ENCODE measurements at places on chromosomes 2 and 18.

DNA sequence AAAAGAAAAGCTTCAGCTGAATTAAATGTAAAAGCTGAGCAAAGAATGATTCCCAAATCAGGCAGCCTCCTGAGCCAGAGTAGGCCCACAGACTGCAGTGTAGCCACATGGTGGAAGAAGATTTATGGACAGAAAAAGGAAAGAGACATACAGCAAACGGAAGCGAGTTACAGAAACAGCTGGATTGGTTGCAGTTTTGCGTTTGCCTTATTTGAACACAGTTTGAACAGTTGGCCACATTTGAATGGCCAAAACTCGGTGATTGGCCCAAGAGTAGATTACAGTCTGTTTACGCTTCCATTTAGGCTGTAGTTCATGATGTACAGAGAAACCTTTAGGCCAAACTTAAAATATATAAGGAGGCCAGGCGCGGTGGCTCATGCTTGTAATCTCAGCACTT, 35.1 kb downstream of the SH2D6 start:
- DNase-seq: no peak

DNA sequence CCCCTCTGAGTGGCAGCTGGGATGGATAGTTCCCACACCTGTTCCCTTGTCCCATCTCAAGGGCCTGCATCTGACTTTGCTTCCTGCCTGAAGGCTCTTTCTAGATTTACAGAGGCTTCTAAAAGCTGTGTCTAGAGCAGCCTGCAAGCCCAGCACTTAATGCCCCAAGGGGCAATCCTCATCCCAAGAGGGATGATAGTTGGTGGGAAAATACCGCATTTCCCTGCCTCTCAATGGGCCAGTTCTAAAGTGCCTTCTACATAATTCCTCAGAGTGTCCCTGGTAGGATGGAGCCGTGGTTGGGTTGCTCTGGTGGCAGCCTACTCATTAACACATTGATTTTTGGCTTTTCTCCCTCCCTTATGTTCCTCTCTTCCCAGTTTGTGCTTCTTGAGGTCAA, 29.5 kb downstream of the LAMA3 start:
- no peak for DNase-seq

GRCh38 chr18:75777630-75778029, 350.1 kb upstream of the SMIM21 start:
- DNase-seq: no peak

DNA sequence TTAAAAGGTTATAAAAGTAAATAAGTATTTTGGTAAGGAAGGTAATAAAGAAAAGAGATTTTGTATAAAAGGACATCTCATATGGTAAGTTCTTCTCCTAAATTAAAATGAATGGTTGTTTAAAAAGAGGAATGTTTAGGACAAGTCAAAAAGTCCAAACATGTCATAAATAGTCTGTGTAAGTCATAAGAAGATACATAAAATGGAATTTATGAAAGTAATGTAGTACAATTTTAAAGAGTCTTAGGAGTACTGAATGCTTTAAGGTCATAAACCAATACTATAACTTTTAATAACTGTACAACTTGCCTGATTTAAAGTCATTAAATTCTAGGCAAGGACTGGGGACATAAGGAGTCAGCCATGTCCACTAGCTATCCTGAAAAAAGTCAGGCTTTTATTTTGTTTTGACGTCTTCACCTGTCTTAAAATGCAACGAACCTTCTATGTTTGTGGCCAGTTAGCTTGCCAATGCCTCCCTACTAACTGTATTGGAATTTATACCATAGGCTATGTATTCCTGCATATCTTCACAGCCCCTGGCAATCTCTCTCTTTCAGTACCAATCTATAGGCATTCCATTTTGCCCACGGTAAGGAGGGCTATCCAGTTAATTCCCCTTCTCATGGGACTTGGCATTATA, 312.3 kb upstream of the LRRTM4 start:
- no peak for DNase-seq

- DNase-seq: no peak
Measured at GRCh38 chr18:74630804-74631203, 33.1 kb downstream of the ZNF407 start.

- DNase-seq: no peak
Measured at GRCh38 chr2:240600451-240600961, 14.0 kb downstream of the CAPN10 start.

- no peak for DNase-seq
Measured at GRCh38 chr2:73225513-73226360, 7.3 kb downstream of the PRADC1 start.

GRCh38 chr2:19174176-19174575, 184.2 kb downstream of the OSR1 start:
- DNase-seq: no peak

DNA sequence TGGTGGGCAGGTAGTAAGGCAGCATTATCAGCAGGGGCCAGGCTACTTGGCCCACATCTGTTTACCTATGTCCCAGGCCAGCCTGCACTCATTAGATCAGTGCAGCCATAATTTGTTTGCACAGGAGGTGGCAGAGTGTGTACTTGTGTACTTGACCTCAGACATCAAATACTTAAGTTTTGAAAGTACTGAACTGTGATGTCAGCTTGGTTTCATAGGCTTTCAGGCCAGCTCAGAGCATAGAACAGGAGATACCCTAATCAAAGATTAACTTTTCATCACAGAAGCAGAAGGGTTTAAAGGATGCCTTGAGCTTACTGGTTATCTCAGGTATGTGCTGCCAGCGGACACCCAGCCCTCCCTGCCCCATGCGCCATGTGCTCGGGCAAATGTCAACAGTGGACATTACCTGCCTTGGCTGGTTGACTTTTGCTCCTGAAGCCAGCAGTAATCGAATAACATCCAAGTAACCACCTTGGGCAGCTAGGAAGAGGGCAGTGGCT, 33.2 kb downstream of the ANKRD29 start:
- no peak for DNase-seq

GRCh38 chr2:78063246-78064020, 541.3 kb upstream of the LRRTM4 start:
- no peak for DNase-seq

GRCh38 chr18:48200631-48201336, 208.4 kb downstream of the ZBTB7C start:
- no peak for DNase-seq

DNA sequence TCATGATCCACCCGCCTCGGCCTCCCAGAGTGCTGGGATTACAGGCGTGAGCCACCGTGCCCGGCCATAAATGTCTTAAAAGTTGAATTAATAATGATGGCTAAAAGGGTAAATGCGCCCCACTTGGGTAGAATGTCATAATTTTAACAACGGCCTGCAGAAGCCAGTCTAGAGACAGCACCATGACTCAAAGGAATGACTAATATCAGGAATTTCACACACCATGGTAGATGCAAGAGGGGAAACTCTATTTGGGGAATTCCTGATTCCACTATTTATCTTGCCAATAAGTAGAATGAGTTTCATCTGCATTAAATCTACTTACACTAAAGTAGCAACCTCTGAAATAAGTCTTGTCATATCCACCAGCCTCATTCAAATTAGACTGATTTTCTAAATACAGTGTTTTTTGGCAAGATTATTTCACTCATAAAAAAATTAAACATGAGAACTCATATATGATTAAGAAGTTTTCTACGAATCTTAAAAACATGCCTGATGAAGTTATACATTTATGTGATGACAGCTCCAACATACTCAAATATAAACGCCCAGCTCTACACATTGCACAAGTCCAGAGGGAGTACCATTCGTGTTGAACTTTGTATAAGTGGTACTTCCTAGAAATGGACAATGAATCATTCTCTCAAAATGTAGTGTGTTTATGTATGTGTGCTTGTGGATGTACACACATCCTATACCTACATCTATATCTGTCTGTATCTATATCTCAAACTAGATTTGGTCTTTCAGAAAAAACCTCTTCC, 309.7 kb downstream of the IRS1 start:
- DNase-seq: no peak

GRCh38 chr2:29655391-29656086, 265.8 kb downstream of the ALK start:
- DNase-seq: no peak

- no peak for DNase-seq
Measured at GRCh38 chr2:101795033-101795432, 97.5 kb downstream of the MAP4K4 start.

DNA sequence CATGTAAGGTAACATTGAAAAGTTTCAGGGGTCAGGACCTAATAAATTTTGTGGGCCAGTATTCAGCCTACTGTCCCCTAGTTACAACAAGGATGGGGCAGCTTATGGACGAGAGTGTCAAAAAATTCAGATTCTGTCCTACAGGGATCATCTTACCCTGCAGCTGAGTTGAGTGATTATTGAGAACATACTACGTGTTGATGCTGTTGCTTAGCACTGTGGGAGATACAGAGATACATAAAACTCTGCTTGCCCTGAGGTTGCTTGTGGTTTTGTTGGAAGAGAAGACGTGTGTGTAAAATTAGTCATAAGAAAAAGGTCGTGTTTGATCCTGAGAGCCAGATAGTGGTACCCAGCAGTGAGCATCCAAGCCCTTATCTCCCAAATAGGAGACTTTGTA, 253.2 kb downstream of the NEDD4L start:
- no peak for DNase-seq

DNA sequence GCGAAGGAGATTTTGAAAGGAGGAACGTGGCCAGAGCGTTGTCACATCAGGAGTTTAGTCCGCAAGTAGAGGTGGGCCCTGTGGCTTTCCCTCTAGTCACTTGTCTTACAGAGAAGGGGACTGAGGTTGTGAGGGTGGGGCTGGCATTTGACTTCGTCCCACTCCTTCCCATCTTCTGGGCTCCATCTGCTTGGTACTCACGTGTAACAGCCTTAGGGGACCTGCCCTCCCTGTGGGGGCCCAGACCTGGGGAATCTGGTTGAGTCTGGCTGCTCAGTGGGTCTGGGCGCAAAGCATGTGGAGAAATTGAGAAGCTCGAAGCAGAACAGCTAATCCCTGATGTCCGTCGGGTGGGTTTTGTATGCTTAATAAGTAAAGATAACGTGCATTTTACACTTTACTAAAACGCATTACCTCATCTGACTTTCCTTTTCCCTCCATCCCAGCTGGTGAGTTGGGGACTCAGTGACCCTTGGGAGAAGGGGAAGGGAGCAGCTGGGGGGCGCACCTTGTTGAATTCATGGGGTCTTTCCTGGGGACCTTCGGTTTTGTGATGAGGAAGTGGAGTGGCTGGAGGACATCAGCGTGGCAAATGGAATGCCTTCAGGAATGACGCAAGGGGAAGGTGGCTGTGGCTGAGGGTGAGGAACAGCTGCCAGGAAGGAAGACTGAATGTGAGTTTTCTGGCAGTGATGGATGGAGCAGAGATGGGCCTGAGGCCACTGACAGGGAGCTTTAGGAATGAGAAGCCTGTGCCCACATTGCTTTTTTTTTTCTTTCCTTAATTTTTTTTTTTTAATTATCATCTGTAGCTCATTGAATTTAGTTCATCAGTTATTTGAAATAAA, 44.8 kb downstream of the ASAP2 start:
- no peak for DNase-seq

DNA sequence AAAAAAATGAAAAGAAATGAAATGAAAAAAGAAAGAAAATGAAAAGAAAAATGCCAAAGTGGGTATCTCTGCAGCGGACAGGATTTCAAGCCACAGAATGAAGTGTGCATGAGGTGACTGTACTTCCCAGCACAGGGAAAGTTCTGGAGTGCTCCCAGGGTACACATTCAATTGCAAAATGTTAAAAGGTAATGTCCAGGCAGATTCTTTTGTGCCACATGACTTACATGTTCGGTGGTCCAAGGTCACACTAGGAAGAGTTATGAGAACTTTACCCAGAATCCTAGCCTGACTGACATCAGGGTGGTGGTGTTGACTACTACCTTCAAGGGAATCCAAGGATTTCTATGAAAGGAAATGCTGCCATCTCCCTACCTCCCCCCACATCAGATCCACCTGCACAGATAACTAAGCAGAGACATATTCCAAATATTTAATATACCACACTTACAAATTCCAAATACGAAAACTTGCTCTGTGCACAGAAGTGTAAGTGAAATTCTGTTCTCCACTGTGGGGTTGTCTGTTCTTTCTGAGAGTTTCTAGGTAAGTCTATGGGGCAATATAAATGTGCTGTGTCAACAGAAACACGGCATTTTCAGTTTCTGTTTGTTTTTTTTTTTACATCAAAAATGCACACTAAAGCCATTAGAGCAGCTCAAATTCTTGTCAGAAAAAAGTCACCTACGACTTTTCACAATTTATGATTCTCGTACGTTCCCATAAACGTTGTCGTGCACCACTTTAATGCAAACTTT, 56.6 kb downstream of the CABYR start:
- DNase-seq: no peak

DNA sequence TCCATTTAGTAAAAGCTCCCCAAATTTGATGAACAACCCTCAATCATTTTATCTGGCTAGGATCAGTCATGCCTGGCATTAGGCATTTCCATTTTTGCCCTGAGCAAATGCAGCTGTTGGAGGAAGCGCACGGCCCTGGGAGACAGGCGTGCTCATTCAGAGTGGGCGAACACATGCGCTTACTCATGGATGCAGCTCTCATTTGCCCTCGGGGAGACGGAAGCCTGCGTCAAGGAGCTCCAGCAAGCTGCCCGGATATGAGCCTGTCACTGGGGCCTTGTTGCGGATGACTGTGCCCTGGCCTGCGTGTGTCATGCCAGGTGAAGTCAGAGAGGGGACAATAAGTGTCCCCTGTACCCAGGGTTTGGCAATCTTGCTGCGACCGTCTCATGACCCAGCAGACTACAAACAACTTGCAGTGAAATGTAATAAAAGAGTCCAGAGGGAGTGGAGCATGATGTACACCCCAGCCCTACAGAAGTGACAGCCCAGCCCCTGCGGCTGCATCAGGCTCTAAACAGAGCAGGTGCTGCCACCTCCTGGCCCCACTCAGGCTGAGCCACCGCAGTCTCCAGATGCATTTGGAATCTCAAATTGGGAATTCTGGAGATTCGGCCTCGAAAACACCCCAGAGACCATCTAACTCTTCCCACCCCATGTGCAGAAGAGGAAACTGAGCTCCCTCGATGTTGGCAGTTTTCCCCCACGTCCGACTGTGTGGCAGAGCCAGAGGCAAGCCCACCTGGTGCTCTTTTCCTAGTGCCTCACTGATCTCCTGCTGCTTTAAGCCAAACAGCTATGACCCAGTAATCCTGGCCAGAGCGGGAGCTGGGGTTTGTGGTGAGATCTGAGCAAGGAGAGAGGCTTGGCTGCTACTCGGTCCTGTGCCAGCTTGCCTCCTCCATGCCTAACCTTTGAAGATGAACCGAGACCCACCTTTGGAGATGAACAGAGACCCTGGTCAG, 105.0 kb upstream of the ALK start:
- DNase-seq: no peak

Measured in stimulated activated CD8-positive, alpha-beta memory T cell treated with anti-CD3 and anti-CD28 coated beads, Interleukin-7, amount 100 ng/mL, for 1 hour (primary cell).